ENCODE measurements at places on chromosomes 11 and 22.

DNA sequence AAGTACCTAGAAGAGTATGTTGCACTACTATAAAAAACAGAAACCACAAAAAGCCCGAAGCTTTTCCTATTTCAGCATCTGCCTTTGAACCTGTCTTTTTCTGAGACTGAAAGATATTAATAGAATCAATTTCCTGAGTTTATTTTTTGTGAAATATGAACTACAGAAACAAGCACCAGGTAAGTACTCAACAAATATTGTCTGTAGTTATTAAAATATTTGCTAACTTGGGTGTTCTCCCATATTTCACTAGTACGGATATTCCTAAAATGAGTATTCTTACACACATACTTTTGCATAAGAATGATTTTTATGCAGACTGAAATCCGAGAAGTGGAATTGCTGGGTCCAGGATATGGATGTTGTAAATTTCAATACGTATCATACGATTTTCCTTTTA lies 188.0 kb downstream of the OR4C45 start:
- DNase-seq: no peak

DNA sequence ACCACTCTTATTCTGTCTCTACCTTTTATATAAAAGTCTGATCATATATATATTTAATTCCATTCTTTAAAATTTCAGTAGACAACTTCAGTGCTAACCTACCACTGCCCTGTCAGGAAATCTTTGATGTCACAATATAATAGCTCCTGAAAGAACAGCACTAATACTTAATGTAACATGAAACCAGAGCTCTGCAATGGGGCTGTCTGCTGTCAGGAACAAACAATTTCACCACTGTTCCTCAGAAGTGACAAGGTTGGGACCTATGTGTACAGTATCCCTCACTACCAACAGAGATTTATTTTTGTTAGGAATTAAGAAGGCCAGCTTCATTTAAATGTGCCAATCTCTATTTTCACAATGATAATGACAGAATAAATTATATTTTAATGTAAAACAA lies 165.5 kb upstream of the C11orf58 start:
- peak; percentile 17 for DNase-seq

GRCh38 chr11:119445850-119446249 lies 22.9 kb upstream of the THY1 start:
- DNase-seq: peak; percentile 77

DNA sequence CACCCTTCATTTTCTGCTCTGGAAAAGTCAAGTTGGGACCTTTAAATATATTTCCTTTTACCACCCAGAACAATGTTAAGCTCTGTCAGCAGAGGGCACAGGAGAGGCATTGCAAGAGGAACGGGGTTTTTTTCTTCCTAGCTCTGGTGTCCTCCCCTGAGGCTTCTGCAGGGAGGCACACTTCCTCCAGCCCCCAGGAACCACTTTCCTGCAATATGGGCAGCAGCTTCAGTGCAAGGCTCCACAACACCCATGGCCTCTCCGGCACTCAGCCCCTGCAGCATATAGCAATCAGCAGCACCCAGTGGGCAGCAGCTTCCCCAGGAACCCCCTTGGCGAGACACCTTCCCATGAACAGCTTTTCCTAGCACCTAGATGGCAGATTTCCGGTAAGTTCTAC lies 101.4 kb downstream of the SYT9 start:
- DNase-seq: no peak

- DNase-seq: no peak
These were observed 79.6 kb downstream of the BMAL1 start for GRCh38 chr11:13357232-13357631.

DNA sequence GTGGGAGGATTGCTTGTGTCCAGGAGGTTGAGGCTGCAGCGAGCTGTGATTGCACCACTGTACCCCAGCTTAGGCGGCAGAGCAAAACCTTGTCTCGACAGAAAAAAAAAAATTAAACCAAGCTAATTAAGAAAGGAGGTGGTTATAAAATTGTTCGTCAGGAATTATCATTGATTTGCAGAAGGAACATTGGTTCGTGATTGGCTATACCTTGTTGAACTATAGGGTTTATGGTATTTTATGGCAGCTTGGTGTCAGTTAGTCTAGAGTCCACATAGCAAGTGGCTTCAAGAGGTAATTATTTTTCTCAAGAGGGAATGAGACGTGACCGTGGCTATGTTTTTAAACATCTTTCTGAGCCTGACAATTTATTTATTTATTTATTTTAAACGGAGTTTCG lies 11.5 kb upstream of the TMEM216 start:
- DNase-seq: no peak

DNA sequence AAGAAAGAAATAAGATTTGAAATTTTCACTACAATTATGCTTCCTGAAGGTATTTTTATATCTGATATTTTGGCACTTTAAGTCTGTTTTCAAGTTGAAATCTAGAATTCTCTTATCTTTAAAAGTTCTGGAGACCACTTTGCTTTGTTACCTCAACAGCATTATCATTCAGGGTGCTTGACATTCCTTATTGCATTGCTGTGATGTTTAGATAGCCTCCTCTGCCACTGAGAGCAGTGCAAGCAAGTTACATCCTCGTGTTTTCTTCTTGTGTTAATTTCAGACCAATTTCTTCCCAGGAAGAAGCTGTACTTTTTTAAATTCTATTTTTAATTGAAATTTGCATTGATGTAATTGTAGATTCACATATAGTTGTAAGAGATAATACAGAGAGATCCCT lies 333.9 kb upstream of the KIRREL3 start:
- DNase-seq: no peak

DNA sequence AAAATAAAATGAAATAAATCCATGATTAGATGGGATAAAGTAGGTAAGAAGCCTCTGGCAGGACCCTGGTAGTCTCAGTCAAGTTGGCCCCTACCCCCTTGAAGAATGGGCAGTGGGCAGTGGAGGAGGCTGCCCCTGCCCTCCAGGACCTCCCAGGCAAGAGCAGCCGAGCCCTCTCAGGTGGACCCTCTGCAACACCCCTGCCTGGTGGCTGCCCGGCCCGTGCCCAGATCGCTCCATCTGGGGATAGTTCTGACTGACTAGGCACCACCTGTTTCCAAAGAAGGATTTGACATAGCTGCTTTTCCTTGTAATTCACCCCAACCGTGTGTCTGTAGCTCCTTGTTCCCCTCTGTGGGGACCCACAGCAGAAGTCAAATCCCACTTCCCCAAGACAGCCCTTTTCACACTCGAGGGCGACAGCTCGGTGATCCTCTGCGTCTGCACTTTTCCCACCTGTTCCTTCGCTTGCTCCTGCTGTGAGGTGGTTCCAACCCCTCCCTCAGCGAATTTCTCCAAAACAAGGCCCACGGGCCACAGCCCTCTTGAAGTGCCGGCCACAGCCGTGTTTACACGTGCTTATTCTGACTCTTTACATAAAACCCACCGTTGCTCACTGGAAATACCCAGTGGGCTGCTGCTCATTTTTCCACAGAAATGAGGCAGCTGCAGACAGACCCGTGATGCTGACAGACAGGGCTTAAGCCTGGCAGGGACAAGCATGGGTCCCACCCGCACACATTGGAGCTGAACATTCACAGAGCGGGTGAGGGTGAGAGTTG lies 5.5 kb upstream of the TMPRSS13 start:
- DNase-seq: no peak

DNA sequence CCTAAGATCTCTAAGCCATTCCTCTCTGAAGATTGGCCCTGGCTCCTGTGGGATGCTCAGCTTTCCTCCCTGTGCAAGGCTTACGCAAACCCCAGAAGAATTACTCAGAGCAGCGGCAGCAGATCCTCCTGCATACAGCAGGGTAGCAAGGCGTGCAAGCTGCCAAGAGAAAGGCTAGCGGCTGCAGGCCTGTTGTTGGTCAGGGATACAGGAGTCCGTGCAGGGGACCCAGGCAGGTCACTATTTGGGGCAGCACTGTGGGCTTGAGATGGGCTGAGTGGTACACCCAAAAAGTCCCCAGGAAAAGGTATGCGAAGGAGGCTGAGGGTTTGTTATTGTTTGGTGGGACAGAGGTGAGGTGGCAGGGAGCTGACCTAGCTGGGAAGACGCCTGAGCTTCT lies 1.5 kb downstream of the GLB1L2 start:
- no peak for DNase-seq

DNA sequence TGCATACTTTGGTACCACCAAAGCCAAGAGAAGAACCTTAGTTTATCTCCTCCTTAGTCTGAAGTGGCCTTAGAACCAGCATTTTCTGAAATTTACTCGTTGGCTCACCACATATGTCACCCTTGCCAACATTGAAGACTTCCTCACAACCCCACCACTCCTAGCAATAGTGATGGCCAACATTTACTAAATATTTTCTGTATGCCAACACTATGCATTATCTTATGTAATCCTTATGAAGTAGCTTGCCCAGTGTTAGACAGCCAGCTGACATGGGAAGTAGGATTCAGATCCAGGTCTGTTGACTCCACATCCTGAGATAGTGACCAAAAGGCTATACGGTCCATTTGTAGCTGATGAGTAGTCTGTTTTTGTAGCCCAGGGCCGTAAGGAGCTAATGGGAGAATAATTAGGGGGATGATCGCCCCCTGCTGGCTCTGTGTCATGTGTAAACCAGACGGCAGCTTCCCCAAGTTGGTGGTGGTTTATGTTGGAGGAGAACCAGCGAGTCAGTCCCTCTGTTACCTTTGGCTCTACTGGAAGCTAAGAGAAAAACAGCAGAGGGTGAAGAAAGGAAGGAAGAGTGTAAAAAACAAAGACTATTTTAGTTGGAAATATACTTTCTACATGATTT lies 120.5 kb upstream of the RASSF10 start:
- DNase-seq: peak; percentile 94

- no peak for DNase-seq
These were observed 122.2 kb downstream of the ST3GAL4 start for GRCh38 chr11:126477535-126478305.

GRCh38 chr11:8532475-8532874 lies 61.6 kb downstream of the STK33 start:
- no peak for DNase-seq

DNA sequence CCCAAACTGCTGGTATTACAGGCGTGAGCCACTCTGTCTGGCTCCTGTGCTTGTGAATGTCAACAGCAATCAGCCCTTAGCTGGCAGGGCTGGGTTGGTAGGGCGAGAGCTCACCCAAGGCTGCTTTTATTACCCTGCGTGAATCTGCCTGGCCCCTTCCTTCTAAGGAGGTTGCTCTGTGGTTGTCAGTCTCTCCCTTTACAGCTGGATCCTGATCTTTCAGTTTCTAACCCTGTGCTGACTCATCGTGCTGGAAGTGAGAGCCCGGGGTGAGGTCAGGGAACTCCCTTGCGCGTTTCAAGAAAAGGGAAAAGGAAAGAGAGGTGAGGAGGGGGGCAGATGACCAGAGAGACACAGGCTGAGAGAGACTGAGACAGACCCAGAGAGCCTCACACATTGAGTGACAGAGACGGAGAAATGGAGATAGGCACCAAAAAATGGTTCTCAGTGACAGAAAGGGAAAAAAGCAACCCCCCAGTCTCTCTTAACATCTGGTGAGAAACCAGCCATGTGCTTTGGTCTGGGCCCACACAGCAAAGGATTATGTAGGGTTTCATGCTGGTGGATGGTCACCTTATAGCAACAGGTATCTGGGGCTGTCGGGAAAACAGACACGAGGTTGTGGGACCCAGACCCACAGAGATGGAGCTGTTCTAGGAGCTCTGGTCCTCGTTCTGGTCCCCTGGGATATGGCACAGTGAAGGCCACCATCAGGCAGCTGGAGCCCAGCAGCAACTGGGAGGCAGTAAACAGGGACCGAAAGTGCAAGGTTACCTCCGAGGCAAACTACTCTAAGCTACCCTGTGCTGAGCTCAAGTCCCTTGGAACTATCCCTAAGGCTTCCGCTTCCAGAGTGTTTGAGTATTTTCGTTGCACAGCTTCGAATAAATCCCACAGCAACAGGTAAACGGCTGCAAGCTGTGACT lies 2.5 kb downstream of the TCN2 start:
- DNase-seq: no peak

DNA sequence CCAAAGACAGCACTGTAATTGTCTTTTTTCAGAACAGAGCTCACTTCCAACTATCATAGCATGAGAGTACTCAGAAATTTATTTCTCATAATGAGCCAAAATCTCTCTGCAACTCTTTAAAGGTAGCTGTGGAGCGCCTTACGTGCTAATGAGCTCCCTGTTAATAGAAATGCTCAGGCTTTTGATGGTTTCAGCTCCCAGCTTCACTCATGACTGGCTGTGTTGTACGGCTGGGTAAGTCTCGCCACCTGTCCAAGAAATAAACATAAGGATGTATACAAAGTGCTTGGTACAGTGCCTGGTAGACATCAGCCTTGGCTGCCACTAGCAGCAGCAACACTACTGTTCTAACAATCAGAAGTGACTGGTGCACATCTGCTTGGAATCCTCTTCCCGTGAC lies 109.4 kb downstream of the LDLRAD3 start:
- DNase-seq: no peak

DNA sequence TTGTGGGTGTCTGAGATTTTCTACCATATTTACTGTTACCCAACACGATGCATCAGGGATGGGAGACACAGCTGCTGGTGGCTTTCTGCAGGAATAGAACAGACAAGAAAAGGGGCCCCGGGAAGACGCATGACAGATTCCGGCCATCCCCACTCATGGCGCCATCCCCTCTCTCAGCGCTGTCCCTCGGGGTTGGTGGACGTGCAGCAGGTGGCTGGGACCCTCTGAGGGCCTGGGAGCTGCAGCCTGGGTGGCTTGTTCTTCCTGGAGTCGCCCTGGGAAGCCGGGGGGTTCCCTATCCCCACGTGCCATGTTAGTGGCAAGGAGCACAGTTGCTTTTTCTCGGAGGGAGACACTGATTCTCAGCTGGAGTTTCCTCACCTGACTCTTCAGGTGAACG lies 1123.3 kb downstream of the BRD1 start:
- DNase-seq: no peak

GRCh38 chr22:20131859-20132685 lies 468 bp downstream of the ZDHHC8 start:
- no peak for DNase-seq

DNA sequence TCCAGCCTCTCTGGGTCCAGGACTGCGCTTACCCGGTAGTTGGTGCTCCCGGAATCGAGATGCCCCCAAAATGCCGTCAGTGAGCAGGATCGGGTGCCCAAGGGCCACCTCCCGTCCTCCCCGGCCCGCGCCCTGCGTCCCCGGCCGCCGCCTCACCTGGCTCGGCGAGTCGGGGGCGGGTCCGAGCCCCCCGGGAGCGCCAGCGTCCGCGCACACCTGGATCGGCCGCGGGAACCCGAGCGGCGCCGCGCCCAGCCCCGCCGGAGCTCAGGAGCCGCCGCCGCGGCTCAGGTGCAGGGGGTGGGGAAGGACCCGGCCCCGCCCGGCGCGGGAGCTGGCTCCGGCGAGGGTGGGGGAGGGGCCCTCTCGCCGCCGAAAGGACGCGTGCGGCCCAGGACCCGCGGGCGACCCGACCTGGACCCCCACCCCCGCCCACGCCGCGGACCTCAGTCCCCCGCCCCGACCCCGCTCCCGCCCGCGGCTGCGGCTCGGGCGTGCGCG lies at the start of gene SHANK2:
Gene SHANK2, minus strand, starts transcription at position 309 of the 501 bp plus-strand sequence. CDS start 105,251 bp downstream, outside the sequence.
- DNase-seq: no peak

- no peak for DNase-seq
These were observed 7.0 kb downstream of the LGR4 start for GRCh38 chr11:27465629-27466028.

All from NCI-H526 (cell line).